ENCODE measurements at places on chromosomes 7 and 10.

- DNase-seq, result no peak
Observed at GRCh38 chr7:135166338-135166990, 4.0 kb downstream of the CYREN start.

GRCh38 chr7:143248761-143249354 lies 14.4 kb upstream of the GSTK1 start:
- no peak for DNase-seq

DNA sequence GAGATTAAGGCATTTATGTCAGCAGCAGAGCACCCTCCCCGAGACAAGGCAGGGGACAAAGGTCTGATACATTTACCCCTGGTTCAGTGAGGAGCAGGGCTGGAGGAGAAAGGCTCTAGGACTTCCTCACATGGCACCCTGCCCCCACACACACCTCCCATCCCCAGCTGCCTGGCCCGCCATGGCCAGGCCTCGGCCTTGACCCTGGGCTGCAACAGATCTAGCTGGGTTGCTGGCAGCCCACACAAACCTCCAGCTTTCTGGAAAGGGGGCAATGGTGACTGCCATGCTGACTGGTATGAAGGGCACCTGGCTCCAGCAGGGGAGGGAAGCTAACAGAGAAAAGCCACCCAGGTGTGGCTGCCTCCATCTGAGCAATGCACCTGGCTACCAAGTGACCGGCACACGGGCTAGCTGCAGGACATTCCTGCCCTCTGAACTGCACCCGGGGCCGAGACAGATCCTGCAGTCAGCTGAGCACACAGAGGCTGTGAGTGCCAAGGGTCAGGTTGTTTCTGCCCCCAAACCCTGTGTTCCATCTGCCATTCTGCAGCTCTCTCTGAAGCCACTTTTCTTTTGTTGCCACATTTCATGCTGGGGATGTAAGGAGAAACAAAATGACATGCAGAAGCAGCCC lies 85.8 kb upstream of the LRRC18 start:
- no peak for DNase-seq

DNA sequence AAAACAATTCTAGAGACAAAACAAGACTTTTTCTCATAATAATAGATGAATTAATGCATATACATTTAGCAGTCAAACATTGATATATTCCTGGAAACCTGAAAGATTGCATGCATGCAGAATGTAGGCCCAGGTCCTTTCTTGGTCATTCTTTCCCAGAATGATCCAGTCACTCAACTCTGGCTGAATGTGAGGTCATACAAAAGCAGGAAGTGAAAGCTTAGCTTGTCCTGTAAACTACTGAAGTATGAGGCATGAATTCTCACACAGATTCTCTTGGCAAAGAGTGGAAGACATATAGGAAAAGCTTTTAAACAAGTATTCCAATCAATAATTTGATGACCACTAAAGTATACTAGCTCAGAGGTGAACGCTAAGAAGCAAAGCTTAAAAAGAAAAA lies 253.9 kb downstream of the PPP1R3A start:
- DNase-seq, result no peak

GRCh38 chr7:158060216-158060615 lies 527.4 kb downstream of the PTPRN2 start:
- no peak for DNase-seq
